IMR-90 (cell line): ENCODE measurements at places on chromosomes 6 and 20. TPM values are rescaled to one million over a fixed set of nuclear protein-coding genes. Genes with fewer than 3 reads are reported as not detected.

DNA sequence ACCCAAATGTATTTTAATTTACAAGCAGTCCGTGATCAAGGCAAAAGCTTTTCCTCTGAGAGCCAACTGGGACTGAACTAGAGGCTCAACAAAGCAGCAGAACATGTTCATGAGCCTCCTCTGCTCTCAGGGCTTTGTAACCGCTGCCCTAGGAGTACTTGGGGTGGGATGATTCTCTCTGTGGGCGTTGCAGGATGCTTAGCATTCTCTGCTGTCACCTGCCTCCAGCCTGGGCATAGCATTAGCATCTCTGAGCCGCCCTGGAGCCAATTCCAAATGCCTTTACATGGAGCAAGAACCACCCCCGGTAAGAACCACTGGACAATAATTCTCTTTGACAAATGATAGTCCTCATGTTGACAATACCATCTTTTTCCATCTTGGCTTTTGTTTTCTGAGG is 237.6 kb upstream of the CDH4 start:
- no peaks in the 10 kb centered on the region for H3K36me3 ChIP-seq
- H3K27me3 ChIP-seq, result no peaks in the 10 kb centered on the region
- H3K27ac ChIP-seq, result no peak overlapping the region
- H3K4me3 ChIP-seq, result no peak overlapping the region

DNA sequence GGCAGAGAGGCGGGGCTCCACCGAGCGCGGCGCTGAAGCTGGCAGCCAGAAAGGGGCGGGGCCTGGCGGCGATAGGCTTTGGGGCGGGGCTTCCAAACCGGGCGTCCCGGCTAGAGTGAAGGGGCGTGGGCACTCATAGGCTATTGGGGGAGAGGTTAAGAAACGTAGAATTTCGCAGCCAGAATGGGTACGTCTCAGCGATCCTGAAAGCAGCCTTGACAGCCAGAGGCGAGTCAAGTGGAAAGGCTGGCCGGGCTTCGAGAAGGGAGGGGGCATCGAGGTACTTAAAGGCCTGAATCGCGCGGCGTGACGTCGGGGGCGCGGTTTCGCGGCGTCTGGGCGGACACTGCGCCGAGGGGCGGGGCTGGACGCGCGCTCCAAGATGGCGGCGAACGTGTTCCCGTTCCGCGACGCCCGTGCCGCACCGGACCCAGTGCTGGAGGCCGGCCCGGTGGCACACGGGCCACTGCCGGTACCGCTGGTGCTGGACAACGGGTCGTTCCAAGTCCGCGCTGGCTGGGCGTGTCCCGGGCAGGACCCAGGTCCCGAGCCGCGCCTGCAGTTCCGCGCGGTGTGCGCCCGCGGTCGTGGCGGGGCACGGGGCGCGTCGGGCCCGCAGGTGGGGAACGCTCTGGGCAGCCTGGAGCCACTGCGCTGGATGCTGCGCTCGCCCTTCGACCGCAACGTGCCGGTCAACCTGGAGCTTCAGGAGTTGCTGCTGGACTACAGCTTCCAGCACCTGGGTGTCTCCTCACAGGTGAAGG is at the start of gene ACTR5:
TSS of gene ACTR5 (plus strand) at position 364 of the 764 bp plus-strand sequence. CDS start at position 383, 19 bp downstream.
- DNase-seq, result peak; percentile 80
- H3K4me1 ChIP-seq, result peaks cover 5% of the 10 kb centered on the region; the same call in 1 of the 2 replicates
- H3K36me3 ChIP-seq, result no peaks in the 10 kb centered on the region; the same call in 1 of the 2 replicates
- H3K27ac ChIP-seq, result peak within 1 kb of the TSS; percentile 81

- H3K36me3 ChIP-seq, result no peaks in the 10 kb centered on the region
- H3K4me3 ChIP-seq, result no peak overlapping the region
- no peaks in the 10 kb centered on the region for H3K4me1 ChIP-seq
Measured at GRCh38 chr20:48769069-48769983, 58.5 kb downstream of the PREX1 start.

DNA sequence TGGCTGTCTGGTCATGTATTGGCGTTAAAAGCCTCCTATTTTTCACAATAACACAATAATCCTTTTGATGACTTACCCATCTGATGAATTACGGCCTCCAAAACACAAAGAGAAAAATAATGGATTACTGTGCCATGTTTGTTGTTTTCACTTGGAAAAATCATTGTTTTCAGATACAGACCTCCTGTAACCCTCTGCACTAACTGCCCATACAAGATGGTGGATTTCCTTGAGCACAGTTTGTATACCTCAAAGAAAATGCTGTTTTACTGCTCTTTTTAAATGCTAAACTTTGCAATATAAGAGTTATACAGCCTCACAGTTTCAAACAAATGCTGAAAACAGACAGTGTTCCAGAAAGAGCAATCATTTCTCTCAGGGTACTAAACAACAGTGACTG is 61.0 kb downstream of the SMLR1 start:
- peaks cover 7% of the 10 kb centered on the region for H3K4me1 ChIP-seq

- no peaks in the 10 kb centered on the region for H3K36me3 ChIP-seq
- H3K4me3 ChIP-seq, result no peak overlapping the region
- H3K27me3 ChIP-seq, result no peaks in the 10 kb centered on the region; the same call in 1 of the 2 replicates
- no peak overlapping the region for H3K27ac ChIP-seq
- H3K4me1 ChIP-seq, result no peaks in the 10 kb centered on the region
- DNase-seq, result no peak
Measured at GRCh38 chr6:144133225-144133821, 17.0 kb upstream of the STX11 start.

DNA sequence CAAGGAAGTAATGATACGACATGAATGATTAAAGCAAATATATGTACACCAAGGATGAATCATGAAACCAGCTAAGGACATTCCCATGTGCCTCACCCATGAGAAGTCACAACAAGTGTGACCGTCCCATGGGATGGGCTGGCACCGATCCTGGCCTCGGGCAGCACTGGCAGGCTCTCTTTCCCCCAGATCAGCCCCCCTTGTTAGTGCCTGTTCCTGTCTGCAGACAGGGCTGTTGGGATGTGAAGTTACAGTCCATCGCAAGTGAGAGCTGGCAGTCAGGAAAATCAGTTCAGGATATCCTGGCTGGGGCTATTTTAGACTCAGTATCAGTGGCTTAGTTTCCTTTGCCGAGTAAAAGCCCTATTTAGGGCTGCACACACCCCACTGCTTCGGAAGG is 129.2 kb upstream of the SNX9 start:
- DNase-seq, result no peak
- no peak overlapping the region for H3K27ac ChIP-seq
- no peaks in the 10 kb centered on the region for H3K36me3 ChIP-seq

- no peaks in the 10 kb centered on the region for H3K36me3 ChIP-seq
- H3K4me1 ChIP-seq, result no peaks in the 10 kb centered on the region
- H3K27ac ChIP-seq, result no peak overlapping the region
- no peak for DNase-seq
- no peak overlapping the region for H3K4me3 ChIP-seq
- H3K27me3 ChIP-seq, result peaks cover 14% of the 10 kb centered on the region
Measured at GRCh38 chr20:49516916-49517804, 34.7 kb upstream of the KCNB1 start.

GRCh38 chr20:62487-62886 is 25.0 kb upstream of the DEFB125 start:
- peaks cover 2% of the 10 kb centered on the region; the same call in 1 of the 2 replicates for H3K4me1 ChIP-seq
- no peak overlapping the region for H3K27ac ChIP-seq
- no peak overlapping the region for H3K4me3 ChIP-seq

- H3K27me3 ChIP-seq, result no peaks in the 10 kb centered on the region
- H3K27ac ChIP-seq, result no peak overlapping the region
- H3K4me1 ChIP-seq, result no peaks in the 10 kb centered on the region
- no peak for DNase-seq
- H3K4me3 ChIP-seq, result no peak overlapping the region
Measured at GRCh38 chr6:8195040-8195713, 92.8 kb upstream of the EEF1E1 start.

GRCh38 chr6:72740135-72740534 is 118.3 kb downstream of the KCNQ5 start:
- no peak for DNase-seq
- no peak overlapping the region for H3K27ac ChIP-seq
- no peaks in the 10 kb centered on the region for H3K27me3 ChIP-seq
- no peaks in the 10 kb centered on the region for H3K36me3 ChIP-seq
- H3K4me3 ChIP-seq, result no peak overlapping the region

- no peak overlapping the region for H3K27ac ChIP-seq
- peak; percentile 69 for DNase-seq
- no peaks in the 10 kb centered on the region for H3K27me3 ChIP-seq
Measured at GRCh38 chr6:83365931-83366330, 64.9 kb downstream of the ME1 start.

DNA sequence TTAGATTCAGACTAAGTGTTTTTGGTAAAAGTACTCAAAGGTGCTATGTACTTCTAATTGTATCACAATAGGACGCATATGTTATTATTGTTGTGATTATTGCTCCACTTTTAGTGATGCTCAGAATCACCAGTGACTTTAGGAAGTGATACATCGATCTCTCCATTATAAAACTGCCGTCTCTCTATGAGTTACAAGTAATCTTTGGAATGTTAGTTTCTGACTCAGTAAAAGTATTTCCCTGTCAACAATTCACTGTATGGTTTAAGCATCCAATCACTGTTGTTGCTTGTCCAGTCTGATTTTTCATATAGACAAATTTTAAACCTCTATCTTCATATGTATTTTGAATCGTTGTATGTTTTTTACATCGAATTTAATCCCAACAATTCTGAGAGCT is 9.4 kb downstream of the DCBLD1 start:
- no peak overlapping the region for H3K4me3 ChIP-seq
- peaks cover 32% of the 10 kb centered on the region for H3K4me1 ChIP-seq
- no peaks in the 10 kb centered on the region for H3K27me3 ChIP-seq
- DNase-seq, result peak; percentile 58
- H3K36me3 ChIP-seq, result peaks cover 5% of the 10 kb centered on the region

GRCh38 chr6:3899061-3899460 is 49.9 kb downstream of the FAM50B start:
- no peaks in the 10 kb centered on the region for H3K36me3 ChIP-seq
- H3K4me1 ChIP-seq, result no peaks in the 10 kb centered on the region
- no peak for DNase-seq
- H3K4me3 ChIP-seq, result no peak overlapping the region
- H3K27me3 ChIP-seq, result no peaks in the 10 kb centered on the region

- H3K27me3 ChIP-seq, result peaks cover 7% of the 10 kb centered on the region
Measured at GRCh38 chr6:139017227-139017626, 11.3 kb upstream of the ABRACL start.

- peaks cover 8% of the 10 kb centered on the region; the same call in 1 of the 2 replicates for H3K36me3 ChIP-seq
- H3K27ac ChIP-seq, result peak overlapping the region; percentile 94
- no peaks in the 10 kb centered on the region for H3K27me3 ChIP-seq
- H3K4me1 ChIP-seq, result no peaks in the 10 kb centered on the region
- H3K4me3 ChIP-seq, result peak overlapping the region; percentile 95
- DNase-seq, result peak; percentile 45
Measured at GRCh38 chr6:113860181-113860955, 3.2 kb downstream of the MARCKS start.

DNA sequence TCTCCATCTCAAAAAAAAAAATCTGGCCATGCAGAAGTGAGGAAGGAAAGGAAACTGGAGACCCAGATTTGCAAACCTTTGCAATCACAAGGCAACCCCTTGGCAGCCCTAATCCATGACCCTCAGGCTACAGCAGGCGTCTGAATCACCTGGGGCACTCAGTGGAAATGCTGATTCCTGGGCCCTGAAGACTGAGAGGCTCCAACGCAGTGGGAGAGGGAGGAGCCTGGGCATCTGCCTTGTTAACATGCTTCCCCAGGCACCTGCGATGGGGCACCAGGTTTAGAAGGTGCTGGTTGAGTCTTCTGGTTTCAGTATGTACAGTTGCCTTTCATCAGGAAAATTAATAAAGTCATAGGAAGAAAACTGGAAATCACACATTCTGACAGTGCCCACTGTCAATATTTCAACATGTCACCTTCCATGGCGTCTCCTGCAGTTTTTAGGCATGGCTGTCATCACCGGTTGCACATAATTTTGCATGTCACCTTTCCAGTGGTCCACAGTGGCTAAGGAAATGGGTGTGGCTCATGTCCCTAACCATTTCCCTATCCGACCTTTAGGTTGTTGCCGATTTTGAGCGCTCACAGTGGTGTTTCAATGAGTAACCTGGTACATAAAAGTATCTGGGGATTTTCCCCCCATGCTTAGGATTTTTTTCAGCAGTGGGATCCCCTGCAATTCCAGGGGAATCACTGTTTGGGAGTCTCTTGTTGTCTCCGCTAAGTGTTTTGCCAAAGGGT is 56.9 kb downstream of the PREX1 start:
- H3K27ac ChIP-seq, result no peak overlapping the region
- H3K4me1 ChIP-seq, result no peaks in the 10 kb centered on the region
- no peaks in the 10 kb centered on the region for H3K36me3 ChIP-seq
- peaks cover 15% of the 10 kb centered on the region; the same call in 1 of the 2 replicates for H3K27me3 ChIP-seq
- no peak overlapping the region for H3K4me3 ChIP-seq
- no peak for DNase-seq

GRCh38 chr20:24816431-24816830 is 132.6 kb upstream of the CST7 start:
- no peak overlapping the region for H3K27ac ChIP-seq
- H3K36me3 ChIP-seq, result no peaks in the 10 kb centered on the region
- H3K4me3 ChIP-seq, result no peak overlapping the region
- no peak for DNase-seq
- H3K27me3 ChIP-seq, result no peaks in the 10 kb centered on the region; the same call in none of the 2 replicates
- H3K4me1 ChIP-seq, result no peaks in the 10 kb centered on the region

DNA sequence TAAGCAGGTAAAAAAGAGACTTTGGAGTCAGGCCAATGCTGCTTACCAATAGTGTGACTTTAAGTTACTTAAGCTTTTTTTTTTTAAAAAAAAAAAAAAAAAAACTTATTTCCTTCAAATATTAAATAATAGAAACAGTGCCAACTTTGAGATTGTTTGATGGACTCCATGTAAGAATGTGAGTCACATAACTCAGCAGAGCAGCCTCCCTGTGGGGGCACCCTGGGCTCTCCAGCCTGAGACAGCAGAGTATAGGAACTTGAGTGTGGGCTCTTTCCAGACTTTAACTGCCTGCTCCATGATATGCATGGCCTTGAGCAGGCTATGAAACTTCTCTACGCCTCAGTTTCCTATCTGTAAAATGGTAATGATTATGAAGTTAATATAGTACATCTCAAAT is 113.3 kb upstream of the SAMD5 start:
- H3K4me3 ChIP-seq, result no peak overlapping the region
- peaks cover 3% of the 10 kb centered on the region; the same call in 1 of the 2 replicates for H3K4me1 ChIP-seq
- no peaks in the 10 kb centered on the region for H3K27me3 ChIP-seq
- H3K36me3 ChIP-seq, result no peaks in the 10 kb centered on the region
- H3K27ac ChIP-seq, result no peak overlapping the region
- peak; percentile 46 for DNase-seq

DNA sequence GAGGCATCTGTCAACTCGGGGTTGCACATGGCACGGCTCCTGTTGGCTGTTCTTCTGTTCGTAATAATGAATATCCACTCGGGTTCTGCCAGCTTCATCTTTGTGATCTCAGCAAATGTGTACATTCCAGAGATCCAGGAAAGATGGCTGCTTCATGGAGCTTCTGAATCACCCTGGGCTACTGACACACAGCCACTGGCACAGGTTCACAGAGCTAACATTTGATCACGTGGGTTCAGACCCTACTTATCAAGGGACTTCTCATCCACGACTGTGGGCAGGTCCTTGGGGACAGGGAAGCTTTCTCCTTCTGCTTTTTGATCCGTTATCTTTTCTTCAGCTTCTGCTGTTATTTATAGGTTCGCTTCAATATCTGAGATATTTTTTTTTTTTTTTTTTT is 18.1 kb downstream of the PPP1R3G start:
- H3K4me3 ChIP-seq, result no peak overlapping the region
- H3K27ac ChIP-seq, result no peak overlapping the region
- peak; percentile 58 for DNase-seq
- peaks cover 12% of the 10 kb centered on the region for H3K27me3 ChIP-seq
- H3K36me3 ChIP-seq, result no peaks in the 10 kb centered on the region
- H3K4me1 ChIP-seq, result no peaks in the 10 kb centered on the region

The PSORS1C1 gene
- total RNA-seq, result 0.28 and 0.36 TPM in 2 replicates

The VSX1 gene
- not detected in 2 replicates for total RNA-seq

The TRIM31 gene
- total RNA-seq, result not detected in 2 replicates

The EXOC2 gene
- total RNA-seq, result 37.3 and 39.4 TPM in 2 replicates

The KCNK15 gene
- not detected in 2 replicates for total RNA-seq

The TAAR8 gene
- not detected in 2 replicates for total RNA-seq

The LGSN gene
- not detected in 2 replicates for total RNA-seq

The IL22RA2 gene
- total RNA-seq, result not detected in 2 replicates

The SYCP2L gene
- not detected in 2 replicates for total RNA-seq
